ENCODE measurements at places on chromosomes 5 and 9.
A peak's percentile ranks its signal among the peaks of the same experiment; 100 is the strongest.

GRCh38 chr9:73579823-73580222, 428.2 kb downstream of the ANXA1 start:
- DNase-seq = no peak

DNA sequence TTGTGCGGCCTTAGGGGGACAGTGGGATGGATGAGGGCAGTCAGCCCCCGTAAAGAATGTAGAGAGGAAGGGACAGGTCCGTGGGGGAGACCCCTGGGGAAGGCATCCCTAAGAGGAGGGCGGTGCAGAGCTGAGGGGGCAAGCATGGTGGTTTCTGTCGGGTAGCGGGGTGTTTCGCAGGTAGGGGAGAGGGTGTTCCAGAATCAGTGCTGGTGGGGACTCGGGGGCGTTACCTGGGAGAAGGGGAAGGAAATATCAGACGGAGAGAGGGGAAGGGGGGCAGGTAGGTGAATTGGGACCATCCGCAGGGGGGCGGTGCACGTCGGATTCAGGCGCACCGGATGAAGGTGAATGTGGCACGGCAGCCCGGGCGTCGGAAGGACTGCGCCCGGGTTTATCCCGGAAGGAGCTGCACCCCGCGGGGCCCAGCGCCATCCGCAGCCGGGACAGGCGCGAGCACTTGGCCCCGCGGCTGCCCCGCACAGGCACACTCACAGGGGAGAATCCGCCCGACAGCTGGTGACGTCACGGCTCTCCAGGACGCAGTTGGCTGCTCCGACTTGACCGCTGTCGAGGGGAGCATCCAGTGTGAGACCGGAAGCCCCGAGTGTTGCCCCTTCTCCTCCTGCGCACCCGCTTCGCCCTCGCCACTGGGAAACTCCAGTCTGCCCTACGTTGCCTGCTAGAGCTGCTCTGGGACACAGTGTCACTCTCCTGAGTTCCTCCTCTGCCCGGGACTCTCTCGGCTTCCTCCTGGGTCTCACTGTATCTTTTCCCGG, 1.3 kb downstream of the CD72 start:
- peak; percentile 57 for DNase-seq

DNA sequence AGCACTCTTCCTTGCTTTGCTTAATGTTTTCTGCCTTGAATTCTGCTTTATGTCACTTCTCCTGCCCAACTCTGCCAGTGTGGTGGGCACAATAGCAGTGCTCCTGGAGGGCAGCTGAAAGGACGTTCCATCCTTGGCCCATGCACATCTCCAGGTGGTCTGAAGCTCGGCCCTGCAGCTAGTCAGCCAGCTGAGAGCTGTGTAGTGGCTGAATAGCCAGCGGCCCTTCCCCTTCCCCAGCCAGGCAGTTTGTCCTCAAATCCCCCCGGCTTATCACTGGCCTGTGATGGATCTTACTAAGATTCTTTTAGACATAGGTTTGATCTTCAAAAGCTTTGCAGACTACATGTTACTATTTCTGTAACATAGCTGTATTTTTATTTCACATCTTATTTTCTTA, 42.7 kb upstream of the ANGPTL2 start:
- DNase-seq = no peak

DNA sequence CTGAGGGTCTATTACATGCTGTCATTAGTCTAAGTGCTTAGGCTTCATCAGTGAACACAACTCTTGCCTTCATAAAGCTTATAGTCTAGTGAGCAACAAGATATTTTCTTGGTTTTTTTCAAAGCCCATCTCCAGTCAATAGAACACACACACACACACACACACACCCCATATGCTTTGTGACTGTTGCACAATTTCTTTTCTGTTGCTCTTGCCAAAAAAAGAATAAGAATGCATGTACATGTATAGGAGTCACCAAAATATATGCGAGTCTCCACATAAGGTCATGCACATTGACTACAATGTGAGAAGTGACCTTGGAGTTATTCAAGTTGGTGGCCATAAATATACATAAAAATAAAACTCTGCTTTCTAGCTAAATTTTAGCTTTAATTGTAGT, 351.5 kb upstream of the TLE4 start:
- no peak for DNase-seq

- DNase-seq = no peak
These were observed 40.9 kb downstream of the STX17 start for GRCh38 chr9:99947395-99947794.
